Glutamatergic neuron (in vitro differentiated cells): ENCODE measurements at places on chromosomes 4 and X. TPM values are rescaled to one million over a fixed set of nuclear protein-coding genes. Genes with fewer than 3 reads are reported as not detected.

GRCh38 chr4:159677521-159677920 lies 574.6 kb downstream of the RAPGEF2 start:
- no peak for DNase-seq
- H3K4me1 ChIP-seq, result peaks cover 4% of the 10 kb centered on the region
- no peaks in the 10 kb centered on the region for H3K27me3 ChIP-seq

TMEM165 gene
- 78.0 TPM for total RNA-seq

DNA sequence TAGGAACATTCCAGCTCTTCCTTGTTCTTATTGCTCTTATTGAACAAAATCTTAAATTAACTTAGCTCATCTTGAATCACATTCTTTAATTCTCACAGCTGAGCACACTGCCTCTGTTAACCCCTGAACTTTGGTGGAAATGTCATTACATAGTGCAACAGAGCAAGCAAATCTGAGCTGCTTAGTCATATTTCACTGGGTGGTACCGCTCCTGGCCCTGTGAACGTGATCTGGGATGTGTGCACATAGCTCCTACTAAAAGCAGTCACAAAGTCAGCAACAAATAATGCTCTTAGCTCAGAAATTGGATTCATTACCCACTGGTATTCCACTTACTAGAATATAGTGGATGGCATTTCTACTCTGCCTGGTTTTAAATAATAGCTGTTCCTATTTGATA lies 27.9 kb downstream of the ARHGEF6 start:
- no peak overlapping the region for H3K27ac ChIP-seq
- H3K4me3 ChIP-seq, result no peak overlapping the region
- no peaks in the 10 kb centered on the region for H3K36me3 ChIP-seq

DNA sequence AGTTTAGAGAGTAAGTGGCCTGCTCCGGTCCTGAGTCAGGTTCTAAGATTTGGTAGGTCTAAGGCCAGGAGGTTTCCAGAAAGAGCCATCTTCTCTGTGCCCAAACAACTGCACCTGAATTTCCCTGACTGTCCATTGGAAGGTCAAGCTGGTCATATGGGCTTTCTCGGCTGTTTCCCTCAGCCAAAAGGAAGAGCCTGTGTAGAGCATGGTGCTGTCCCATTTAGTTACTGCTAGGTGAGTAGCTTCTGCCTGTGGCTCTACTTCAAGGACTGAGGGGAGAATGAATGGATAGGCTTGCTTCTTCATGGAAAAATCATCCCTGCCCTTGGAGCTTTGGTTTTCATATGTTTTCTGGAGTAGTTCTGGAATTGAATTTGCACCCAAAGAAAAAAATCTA lies 33.7 kb downstream of the NHSL2 start:
- DNase-seq, result no peak
- no peak overlapping the region for H3K27ac ChIP-seq
- H3K4me1 ChIP-seq, result no peaks in the 10 kb centered on the region

DNA sequence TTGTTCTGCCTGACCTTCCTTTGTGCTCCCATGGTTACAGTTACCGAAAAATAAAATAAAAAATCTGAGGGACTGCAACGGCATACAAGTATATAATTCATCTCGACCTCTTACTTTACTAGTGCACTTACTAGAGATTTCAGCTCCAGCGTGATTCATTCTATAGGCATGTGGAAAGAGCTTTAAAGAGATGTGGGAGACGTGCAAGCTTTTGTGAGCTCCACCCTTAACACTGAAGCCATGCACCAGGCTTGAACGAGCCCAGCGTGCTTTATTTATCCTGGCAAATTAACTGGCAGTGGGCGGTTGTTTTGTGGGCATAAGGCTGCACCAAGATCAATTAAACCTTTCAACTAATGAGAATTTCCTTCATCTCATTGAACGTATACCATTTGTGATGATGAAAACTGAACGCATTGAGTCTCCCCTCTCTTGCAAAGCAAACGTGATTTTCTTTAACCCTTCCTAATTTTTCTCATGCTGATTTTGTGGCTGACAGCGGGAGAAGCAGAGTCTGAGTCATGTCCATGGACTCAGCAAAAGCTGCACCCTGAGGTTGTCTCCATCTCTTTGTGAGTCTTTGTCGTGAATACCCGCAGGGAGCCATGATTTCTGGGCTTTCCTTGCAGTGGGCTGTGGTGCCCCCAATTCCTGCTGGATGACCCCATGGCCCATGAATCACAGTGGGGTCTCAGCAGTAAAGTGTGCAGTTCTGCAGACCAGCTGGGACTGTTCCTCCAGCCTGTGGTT lies 60.1 kb downstream of the MXRA5 start:
- H3K4me3 ChIP-seq, result no peak overlapping the region
- no peaks in the 10 kb centered on the region for H3K36me3 ChIP-seq
- H3K27ac ChIP-seq, result no peak overlapping the region

SSX3 gene
- not detected for total RNA-seq

P2RY4 gene
- 0.27 TPM for total RNA-seq

DNA sequence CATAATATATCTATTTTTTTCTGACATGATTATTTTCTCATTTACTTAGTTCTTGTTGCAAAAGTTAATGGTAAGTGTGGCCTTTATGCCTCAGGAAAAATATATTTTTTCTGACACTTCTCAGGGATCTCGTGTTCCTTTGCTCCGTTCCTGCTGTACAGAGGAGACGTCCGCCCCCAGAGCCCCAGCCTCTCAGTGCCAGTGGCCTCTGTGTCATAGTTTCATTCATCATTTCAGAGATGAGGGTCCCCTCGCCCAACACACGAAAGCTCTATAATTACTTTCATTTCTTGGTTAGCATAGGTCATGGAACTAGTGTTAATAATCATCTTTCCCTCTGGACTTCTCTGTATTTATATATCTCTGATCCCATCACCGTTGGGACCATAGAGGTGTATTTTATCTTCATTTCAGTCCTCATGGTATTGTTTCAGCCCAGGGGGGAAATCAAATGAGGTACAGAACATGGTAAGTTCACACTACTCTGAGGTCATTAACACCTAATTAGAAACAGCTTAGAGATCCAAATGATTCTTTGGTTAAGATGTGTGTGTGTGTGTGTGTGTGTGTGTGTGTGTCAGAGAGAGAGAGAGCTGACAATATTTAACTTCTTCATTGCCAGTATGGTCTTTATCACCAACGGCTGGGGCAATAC lies 631.1 kb upstream of the TENM3 start:
- no peak for DNase-seq
- H3K27me3 ChIP-seq, result peaks cover 2% of the 10 kb centered on the region
- H3K4me3 ChIP-seq, result no peak overlapping the region
- no peaks in the 10 kb centered on the region for H3K36me3 ChIP-seq

DNA sequence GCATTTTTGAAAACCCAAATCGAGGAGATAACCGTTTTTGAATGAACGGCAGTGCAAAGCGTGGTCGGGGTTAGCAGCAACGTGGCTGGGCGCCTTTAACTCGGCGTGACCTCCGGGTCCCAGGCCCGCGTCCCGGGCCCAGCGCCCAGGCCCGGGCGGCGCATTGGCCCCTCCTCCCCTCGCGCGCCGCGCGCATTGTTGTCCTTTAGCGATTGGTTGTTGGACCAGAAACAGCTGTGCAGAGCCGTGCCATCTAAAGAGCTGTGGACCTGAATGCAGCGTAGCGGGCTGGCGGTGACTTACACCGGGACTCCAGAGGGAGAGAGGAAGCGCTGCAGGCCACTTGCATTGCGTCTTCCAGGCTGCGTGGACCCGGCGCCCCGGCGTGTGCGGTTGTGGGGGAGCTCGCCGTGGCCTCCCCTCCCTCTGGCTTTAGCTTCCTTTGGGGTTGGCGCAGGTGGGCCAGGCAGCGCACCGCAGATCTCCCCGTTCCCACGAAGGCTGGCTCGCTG lies at the start of gene STOX2:
Gene STOX2, plus strand, starts transcription at position 227 of the 512 bp plus-strand sequence. CDS start 1,484 bp downstream, outside the sequence.
- peak; percentile 89 for DNase-seq
- H3K36me3 ChIP-seq, result peaks cover 9% of the 10 kb centered on the region
- peaks cover 11% of the 10 kb centered on the region for H3K4me1 ChIP-seq
- H3K27ac ChIP-seq, result peak within 1 kb of the TSS; percentile 96
- peak within 1 kb of the TSS; percentile 93 for H3K4me3 ChIP-seq

DNA sequence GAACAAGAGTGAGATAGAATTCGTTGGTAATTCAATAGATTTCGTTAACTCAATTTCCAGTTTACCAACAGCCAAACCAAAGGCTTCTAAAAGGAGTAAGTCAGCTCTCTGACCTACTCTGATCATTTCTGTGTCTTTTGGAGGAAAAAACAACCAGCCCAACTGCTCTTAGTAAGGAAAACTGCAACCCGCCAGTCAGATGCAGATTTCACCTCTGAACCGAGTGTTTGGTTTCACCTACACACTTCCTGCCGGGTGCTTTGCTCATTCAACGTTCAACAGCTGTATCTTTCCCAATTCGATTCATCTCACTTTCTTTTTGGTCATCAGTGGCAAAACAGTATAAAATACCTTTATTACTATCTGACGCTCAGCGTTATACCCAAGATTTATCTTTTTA lies 24.5 kb downstream of the TMSB4X start:
- H3K36me3 ChIP-seq, result no peaks in the 10 kb centered on the region
- no peak overlapping the region for H3K4me3 ChIP-seq
- peaks cover 6% of the 10 kb centered on the region for H3K4me1 ChIP-seq
- H3K27me3 ChIP-seq, result peaks cover 1% of the 10 kb centered on the region
- no peak overlapping the region for H3K27ac ChIP-seq
- no peak for DNase-seq

SLC9A7 gene
- total RNA-seq, result 5.0 TPM

GRCh38 chr4:4574792-4575191 lies 32.9 kb upstream of the STX18 start:
- H3K36me3 ChIP-seq, result peaks cover 6% of the 10 kb centered on the region
- peaks cover 5% of the 10 kb centered on the region for H3K27me3 ChIP-seq
- peak overlapping the region; percentile 72 for H3K27ac ChIP-seq
- DNase-seq, result no peak

PABPC1L2A gene
- 1.5 TPM for total RNA-seq

- H3K27me3 ChIP-seq, result no peaks in the 10 kb centered on the region
- H3K4me1 ChIP-seq, result no peaks in the 10 kb centered on the region
- no peak overlapping the region for H3K27ac ChIP-seq
- H3K36me3 ChIP-seq, result no peaks in the 10 kb centered on the region
- no peak overlapping the region for H3K4me3 ChIP-seq
- no peak for DNase-seq
Observed at GRCh38 chr4:119040694-119041185, 94.9 kb upstream of the MYOZ2 start.
